Occipital lobe (tissue), 3 donors: ENCODE measurements at places on chromosomes 4 and X. TPM values are rescaled to one million over a fixed set of nuclear protein-coding genes. Genes with fewer than 3 reads are reported as not detected.

The CDKL2 gene
- 59.4 TPM for total RNA-seq

The FANCB gene
- 14.2 TPM for total RNA-seq

The SRPX2 gene
- 1.2 TPM for total RNA-seq

The HPSE gene
- total RNA-seq: 1.6 TPM

The FAM9C gene
- 0.31 TPM for total RNA-seq

The PCDH11X gene
- 130 TPM for total RNA-seq
